ENCODE measurements at places on chromosomes 7 and 10.

GRCh38 chr10:97075961-97076525, 109.7 kb downstream of the SLIT1 start:
- no peak for DNase-seq

GRCh38 chr10:116629340-116629739, 8.6 kb downstream of the PNLIPRP2 start:
- no peak for DNase-seq

DNA sequence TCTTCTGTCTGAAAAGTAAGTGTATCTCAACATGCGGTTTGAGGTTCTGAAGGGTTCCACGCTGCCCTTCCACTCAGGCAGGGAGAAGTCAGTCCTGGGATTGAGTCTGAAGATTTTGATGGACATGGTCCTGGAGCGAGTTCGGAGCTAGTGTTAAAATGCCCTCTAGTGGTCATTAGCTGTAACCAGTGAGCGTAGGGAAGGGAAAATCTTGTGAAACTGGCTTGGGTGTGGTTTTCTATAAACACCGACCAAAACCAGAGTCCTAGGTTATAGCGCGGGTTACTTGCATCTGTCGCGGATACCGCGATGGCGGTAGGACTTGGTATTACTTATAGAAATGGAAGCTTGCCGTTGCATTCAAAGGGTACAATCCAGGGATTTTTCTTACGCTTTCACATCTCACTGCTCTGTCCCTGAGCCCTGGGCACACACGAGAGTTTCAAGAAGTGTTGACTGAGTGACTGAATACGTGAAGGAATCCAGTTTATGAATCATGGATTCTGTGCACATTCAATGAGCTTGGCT, 348.2 kb upstream of the C7orf33 start:
- DNase-seq: peak; percentile 40

DNA sequence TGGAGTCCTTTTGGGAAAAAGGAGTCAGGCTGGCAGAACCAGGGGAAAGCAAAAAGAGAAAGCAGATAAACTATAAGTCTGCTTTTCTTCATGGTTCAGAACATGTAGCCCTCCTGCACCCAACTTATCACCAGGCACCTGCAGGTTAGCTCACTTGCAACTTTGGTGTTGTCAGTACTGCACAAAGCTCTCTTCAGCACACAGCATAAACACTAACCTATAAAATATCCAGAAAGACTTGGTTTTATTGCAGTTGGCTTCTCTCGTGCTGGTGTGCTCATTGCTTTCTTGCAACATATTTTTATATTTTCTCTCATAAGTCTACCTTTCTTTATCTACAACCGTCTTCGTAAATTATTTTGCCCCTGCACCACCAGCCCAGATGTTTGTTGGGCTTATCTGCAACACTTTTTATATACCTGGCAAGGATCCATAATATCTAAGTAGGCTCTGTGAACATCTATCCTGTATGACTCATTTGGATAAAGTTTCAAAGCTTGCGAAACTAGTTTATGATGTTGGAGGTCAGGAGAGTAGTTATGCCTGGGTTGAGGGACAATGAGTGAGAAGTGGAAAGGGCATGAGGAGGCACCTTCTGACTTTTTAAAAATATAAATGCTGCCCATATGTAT, 164.6 kb downstream of the ANKRD30A start:
- no peak for DNase-seq

GRCh38 chr10:49269523-49269922, 29.4 kb upstream of the C10orf71 start:
- no peak for DNase-seq

DNA sequence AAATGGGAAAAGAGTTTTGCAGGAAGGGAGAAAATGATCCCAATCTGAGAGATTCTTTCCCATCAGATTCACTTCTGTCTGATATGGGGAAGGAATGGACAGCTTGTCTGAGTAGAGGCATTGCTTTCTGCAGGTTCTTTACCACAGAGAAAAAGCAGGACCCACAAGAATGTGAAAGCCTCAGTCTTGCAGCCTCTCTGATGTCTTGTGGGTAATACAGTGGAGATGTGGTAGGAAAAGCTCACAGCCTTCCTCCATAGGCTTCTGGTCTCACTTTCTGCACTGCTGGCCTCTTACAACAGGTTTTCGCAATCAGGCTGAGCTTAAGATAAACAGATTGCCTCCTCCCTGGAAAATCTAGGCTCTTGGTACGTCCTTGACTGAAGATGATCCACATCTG, 551 bp downstream of the IFIT1 start:
- DNase-seq: peak; percentile 68

DNA sequence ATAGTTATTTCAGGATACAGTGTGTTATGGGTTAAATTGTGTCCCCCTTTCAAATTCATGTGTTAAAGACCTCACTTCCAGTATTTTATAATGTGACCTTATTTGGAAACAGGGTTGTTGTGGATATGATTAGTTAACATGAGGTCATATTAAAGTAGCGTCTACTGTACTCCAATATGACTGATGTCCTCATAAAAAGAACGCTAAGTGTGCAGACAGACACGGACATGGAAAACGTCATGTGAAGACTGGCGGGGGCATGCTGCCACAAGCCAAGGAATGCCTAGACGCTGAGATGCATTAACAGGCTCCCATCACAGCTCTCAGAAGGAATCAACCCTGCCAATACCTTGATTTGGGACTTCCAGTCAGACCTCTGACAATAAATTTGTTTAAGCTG, 1.5 kb upstream of the WDR37 start:
- no peak for DNase-seq

Data from AG08395 (cell line).